ENCODE measurements at places on chromosomes 1 and 21.
A peak's percentile ranks its signal among the peaks of the same experiment; 100 is the strongest.

GRCh38 chr1:86636898-86637297 is 67.5 kb upstream of the SH3GLB1 start:
- DNase-seq: no peak

DNA sequence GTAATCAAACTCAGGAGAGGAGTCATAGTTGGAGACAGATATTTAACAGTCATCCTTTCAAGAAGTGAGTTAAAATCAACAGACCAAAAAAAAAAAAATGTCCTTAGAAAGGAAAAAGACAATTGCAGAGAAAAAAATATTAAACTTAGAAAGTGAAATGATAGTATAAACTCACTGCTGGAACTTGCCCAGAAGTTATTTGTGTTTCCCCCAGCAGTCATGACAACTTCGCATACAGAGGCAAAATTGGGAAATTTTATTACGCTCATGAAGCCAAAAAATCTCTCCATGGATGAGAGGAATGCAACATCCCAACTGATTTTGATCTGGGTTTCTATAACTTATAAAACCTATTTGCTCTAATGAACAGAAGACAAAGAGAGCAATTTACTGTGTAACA is 198.2 kb downstream of the LRRC7 start:
- DNase-seq: no peak

DNA sequence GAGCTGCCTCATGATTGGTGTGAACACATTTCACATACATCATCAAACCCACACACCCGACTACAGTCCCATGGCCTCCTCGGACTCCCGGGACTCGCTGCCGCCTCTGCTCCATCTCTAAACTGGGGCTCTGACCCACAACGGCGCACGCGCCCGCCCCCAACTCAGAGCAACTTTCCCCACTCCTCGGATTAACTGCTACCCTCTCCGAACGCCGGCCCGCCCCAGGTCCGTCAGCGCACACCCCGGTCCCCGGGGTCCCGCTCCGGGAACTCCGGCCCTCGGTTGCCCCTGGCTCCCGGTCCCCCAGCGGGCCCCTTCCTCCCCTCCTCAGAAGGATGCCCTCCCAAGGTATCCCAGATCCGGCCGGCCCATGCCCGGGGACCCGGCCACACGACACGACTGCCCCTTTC is 740 bp downstream of the DSTYK start:
- no peak for DNase-seq

GRCh38 chr1:41931578-41931977 is 12.9 kb upstream of the HIVEP3 start:
- no peak for DNase-seq

DNA sequence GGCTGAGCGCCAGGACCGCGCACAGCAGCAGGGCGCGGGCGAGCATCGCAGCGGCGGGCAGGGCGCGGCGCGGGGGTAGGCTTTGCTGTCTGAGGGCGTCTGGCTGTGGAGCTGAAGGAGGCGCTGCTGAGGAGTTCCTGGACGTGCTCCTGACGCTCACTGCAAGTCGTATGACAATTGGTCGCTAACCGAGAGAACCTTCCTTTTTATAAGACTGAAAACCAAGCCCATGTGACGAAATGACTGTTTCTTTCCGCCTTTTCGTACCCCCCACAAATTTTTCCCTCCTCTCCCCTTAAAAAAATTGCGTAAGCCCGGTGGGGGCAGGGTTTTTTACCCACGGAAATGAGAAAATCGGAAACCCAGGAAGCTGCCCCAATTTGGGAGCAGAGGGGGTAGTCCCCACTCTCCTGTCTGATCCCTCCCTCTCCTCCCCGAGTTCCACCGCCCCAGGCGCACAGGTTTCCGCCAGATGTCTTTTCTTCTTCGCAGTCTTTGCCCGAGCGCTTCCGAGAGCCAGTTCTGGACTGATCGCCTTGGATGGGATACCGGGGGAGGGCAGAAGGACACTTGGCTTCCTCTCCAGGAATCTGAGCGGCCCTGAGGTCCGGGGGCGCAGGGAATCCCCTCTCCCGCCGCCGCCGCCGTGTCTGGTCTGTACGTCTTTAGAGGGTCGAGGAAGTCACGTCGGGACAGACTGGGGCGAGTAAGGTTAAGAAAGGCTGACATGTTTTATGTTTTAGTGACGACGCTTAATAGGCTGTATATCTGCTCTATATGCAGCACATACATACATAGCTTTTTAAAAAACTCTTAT is at the start of gene PTGS2:
TSS of gene PTGS2 (minus strand) at position 179 of the 817 bp plus-strand sequence. CDS start at position 46, 133 bp downstream.
- DNase-seq: no peak

GRCh38 chr1:15077384-15077783 is 76.2 kb upstream of the TMEM51 start:
- no peak for DNase-seq

DNA sequence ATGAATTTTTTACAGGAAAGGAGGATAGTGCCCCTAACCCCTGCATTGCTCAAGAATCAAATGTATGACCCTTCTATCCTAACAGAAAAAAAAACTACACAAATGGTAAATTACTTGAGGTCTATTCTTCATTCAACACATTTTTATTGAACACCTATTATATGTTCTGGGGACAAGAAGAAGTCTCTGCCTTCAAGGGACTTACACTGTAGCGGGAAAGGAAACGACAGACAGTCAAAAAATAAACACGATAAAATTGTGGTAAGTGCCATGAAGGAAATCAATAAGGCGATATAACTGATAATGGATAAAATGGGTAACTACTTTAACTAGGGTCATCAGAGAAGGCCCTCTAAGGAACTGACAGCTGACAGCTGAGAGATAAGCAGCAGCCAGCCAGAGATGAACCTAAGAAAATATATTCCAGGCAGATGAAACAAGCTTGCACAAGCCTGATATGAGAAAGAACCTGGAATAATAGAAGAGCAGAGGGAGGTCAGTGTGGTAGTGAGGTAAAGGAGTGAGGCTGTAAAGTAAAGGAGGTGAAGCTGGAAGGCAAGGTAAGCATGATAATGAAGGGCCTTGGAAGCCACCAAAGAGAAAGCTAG is 66.4 kb downstream of the PHTF1 start:
- no peak for DNase-seq

- DNase-seq: no peak
Measured at GRCh38 chr1:95679262-95679661, 445.3 kb downstream of the RWDD3 start.

- DNase-seq: no peak
Measured at GRCh38 chr1:241582921-241583321, 50.7 kb downstream of the KMO start.

GRCh38 chr1:19489996-19490395 is 4.7 kb upstream of the CAPZB start:
- no peak for DNase-seq

DNA sequence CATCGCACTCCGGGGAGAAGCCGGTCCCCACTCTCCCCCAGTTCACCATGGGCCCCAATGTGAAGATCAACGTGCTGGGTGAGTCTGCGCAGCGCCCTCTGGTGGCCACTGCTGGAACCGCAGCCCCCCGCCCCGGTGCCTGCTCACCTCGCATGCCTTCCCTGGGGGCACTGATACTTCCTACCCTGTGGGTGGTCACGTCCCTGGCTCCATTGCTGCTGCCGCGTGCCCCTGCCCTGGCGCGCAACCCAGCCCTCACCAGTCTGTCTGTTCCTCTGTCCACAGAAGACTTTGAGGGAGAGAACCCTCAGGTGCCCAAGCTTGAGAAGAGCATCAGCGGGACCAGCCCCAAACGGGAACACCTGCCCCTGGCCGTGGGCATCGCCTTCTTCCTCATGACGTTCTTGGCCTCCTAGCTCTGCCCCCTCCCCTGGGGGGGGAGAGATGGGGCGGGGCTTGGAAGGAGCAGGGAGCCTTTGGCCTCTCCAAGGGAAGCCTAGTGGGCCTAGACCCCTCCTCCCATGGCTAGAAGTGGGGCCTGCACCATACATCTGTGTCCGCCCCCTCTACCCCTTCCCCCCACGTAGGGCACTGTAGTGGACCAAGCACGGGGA is 7.6 kb downstream of the EFNA3 start:
- peak; percentile 68 for DNase-seq

- DNase-seq: no peak
Measured at GRCh38 chr1:11697188-11697892, 5.8 kb downstream of the DRAXIN start.

GRCh38 chr1:101463195-101463594 is 226.4 kb downstream of the S1PR1 start:
- DNase-seq: no peak

DNA sequence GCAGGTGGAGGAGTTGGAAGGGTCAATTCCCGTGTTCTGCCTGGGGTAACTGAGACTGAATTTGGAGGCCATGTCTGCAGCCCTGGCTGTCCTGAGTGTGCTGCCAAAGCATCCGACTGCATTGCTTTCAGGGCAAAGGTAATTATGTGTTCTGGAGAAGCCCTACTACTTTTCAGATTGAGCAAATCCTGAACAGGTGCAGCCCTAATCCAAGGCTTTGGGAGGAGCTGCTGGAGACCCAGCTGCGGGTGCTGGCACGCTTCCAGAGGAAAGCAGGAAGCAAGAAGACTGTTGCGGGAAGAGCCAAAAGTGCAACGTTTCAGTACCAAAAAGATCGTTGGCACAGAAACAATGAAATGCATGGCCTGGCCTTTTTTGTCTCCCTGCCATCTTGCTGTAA is 73.7 kb upstream of the NRIP1 start:
- DNase-seq: no peak

DNA sequence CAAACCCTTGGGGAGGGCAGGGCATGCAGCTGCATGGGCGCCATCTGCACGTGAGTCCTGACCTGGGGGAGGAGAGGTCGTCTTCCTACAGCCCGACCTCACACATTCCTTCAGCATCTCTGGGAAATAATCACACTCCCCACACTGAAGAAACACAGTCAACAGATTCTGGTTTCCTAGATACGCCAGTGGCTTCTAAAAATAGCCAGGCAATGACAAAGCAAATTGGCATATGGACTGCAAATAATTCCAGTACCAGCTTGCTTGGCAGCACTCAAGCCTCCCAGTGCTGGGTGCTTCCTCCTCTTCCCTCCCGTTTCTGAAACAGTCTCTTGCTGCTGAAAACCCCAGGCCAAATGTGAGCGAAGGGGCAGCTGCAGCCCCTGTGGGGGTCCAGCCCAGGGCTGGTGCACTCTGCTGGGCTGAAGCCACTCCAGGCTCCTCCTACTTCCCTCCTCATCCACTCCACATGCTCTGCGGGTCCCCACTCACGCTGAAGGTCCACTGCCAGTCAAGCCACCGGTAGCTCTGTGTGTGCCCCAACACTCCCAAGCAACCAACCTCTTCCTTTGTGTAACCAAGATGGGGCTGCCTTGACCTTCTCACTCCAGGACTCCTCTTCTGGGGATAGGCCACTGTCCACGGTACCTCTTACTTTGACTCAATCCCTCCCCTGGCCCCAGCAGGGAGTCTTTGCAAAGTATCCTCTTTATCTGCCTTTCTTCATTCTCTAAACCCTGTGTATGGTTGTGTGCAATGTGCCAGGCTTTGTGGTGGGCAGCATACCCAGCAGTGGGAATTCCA is 69.0 kb downstream of the KCND3 start:
- no peak for DNase-seq

DNA sequence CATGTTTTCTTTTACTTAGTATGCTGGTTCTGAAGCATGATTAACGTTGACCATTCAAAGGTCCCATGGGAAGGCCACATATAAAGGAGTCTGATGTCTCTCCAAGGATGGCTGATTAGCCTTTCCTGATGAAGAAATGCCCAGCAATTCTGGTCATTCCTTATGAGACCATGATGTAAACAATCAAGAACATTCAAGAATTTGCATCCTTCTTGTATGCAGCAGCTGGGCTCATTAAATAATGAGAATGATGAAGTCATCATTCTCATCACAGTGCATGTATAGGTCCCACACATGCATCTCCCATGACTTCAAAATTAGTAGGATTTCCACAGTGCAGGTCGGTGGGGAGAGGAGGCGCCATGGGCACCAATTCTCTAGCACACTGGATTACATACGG is 85.4 kb downstream of the APP start:
- no peak for DNase-seq

DNA sequence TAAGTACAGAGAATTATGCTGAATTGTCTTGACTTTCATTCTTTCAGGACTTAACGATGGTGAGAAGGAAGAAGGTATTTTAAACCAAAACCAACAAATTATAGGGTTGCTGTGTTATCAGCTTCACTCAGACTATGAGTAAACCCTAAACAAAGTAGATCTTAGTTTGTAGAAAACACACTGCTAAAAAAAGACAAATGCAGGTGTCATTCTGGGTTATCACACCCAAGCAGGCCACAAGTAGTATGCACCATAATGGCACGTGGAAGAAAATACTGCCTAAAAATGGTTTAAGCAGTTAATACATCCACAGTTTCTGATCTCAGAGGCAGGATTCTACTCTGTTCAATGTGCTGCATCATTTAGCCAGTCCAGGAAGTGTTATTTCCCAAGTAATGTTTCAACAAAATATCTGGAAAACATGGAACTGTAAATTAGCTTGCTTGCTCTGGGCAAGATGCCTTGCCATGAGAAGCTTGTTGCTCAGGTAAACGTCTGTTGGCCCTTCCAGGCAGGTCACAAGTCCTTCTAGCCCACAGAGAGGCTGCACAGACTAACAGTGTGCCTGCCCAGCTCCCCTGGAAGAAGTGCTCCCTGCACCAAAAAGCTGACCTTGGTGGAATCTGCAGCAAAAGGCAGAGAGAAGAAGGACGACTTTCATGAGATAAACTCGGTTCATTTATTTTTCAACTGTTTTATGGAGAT is 4.1 kb downstream of the DIPK1A start:
- DNase-seq: no peak

DNA sequence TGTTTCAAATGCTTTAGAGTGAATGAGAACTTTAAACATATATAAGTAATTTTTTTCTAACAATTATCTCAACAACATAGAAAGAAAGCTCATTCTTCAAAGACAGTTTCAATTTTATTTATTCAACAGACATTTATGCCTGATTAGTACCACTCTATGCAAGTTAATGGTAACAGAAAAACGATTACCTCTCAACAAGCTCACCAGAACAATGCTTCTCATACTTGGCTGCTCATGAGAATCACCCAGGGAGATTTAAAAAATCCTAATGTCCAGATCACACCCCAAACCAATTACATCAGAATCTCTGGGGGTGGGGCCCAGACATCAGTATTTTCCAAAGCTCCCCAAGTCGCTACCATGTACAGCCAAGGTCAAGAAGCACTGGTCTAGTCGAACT is 312.4 kb downstream of the PAPPA2 start:
- DNase-seq: no peak

DNA sequence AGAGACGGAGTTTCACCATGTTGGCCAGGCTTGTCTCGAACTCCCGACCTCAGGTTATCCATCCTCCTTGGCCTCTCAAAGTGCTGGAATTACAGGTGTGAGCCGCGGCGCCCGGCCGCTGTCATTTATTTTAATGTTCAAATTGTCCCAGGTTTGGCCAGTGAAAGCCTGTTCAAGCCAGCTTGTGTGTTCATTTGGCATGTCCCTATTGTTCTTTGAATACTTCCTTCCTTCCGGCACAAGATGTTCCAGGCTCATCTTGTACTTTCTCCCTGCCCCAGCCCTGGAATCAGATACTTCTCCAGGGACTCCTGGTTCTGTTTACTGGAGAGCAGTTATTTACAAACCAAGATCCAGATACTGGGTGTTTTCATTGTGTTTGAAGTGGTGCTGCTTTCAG is 37.0 kb downstream of the ZBTB8B start:
- no peak for DNase-seq

Measured in activated naive CD4-positive, alpha-beta T cell (primary cell).